ENCODE measurements at places on chromosomes 16 and 17.

DNA sequence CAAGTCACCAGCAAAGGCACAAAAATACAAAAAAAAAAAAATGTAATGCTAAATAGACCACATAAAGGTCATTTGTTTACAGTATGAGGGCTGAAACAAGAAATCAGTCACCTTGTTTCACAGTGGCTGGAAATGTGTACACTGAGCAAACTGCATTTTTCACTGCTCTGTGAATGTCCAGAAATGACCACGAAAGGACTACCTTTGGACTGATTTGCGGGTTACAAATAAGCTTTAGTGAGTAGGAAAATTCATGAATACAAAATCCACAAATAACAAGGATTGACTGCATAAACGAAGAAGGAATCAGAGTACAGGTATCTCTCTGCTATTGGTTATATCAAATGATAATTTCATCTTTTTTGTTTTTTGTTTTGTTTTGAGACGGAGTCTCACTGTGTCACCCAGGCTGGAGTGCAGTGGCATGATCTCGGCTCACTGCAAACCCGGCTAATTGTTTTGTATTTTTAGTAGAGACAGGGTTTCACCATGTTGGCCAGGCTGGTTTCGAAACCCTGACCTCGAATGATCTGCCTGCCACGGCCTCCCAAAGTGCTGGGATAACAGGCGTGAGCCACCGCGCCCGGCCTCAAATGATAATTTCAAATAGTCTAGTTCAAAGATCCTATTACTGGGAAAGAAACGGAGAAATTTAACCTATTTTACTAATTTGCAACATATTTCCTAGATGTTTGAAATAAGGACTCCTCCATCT lies 30.5 kb downstream of the CYTH1 start:
- no peak for DNase-seq

DNA sequence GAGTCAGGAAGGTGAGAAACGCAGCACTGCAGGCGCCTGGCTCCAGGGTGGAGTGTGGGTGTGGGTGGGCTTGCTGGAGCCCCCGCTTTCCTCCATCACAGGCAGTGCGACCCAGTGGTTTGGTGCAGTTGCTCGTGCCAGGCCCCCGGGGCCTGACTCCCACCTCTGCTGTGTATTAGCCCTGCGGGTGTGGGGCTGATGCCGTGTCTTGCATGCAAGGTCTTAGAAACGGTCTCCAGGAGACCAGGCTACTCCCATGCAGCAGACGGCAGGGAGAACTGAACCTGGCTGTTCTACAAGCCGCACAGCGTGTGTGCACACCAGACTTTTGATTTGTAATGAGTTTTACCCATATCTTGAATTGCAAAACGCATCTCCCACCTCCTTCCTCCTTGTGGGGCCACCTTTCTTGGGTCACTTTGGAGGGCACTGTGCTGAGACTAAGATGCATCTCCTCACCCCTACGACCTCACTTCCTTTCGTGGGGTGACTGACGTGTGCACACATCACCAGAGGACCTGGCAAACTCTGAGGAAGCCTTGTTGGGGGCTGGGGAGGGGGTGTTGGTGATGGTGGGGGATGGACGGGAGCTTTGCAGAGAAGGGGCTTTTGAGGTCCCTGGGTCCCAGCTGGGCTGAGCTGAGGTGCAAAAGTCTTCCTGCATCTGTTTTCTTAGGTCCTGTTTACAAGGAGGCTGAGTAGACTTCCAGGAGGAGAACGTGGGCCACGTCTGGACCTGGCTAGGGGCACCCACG lies 101.8 kb upstream of the TNRC6C start:
- no peak for DNase-seq

- DNase-seq = peak; percentile 49
Observed at GRCh38 chr16:4506450-4506849, 30.3 kb downstream of the HMOX2 start.

DNA sequence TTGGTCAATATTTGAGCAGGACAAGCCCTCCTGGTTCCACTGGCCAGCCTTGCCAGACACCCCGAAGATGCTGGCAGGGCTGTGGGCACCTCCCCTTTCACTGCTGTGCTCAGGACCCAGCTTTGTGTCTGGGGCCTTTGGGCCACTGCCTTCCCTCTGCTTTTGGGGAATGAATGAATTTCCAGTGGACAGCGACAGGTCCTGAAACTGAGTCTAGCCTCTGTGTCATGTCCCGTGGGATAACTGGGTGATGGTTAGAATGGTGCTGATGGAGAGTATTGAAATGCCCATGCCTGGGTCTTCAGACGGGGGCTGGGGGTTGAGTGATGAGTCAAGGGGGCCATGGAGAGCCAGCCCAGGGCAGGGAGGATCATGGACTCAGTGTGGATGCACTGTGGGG lies 135.8 kb downstream of the FOXL1 start:
- no peak for DNase-seq

DNA sequence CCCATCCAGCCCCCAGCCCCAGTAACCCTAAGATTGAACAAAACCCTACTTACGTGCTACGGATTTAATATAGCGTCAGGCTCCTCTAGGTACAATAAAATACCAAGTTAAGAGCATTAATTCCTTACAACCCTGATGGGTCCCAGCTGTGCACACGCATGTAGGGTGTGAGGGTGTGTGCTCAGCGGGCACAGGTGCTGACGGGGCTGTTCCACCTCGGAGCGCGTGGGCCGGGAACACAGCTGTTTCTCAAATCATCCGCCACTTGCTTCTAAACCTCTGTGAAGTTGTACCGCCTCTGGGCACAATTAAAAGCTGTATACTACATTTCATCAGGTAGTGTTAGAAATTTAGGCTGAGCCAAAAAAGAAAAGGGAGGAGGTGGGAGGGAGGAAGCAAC lies 478.6 kb downstream of the MAF start:
- DNase-seq = no peak

- peak; percentile 71 for DNase-seq
Observed at GRCh38 chr17:36629252-36629847, 28.0 kb downstream of the MRM1 start.

GRCh38 chr17:46120537-46120936 lies 72.7 kb downstream of the KANSL1 start:
- DNase-seq = no peak

GRCh38 chr17:4939546-4939795 lies 375 bp downstream of the SLC25A11 start:
- no peak for DNase-seq

DNA sequence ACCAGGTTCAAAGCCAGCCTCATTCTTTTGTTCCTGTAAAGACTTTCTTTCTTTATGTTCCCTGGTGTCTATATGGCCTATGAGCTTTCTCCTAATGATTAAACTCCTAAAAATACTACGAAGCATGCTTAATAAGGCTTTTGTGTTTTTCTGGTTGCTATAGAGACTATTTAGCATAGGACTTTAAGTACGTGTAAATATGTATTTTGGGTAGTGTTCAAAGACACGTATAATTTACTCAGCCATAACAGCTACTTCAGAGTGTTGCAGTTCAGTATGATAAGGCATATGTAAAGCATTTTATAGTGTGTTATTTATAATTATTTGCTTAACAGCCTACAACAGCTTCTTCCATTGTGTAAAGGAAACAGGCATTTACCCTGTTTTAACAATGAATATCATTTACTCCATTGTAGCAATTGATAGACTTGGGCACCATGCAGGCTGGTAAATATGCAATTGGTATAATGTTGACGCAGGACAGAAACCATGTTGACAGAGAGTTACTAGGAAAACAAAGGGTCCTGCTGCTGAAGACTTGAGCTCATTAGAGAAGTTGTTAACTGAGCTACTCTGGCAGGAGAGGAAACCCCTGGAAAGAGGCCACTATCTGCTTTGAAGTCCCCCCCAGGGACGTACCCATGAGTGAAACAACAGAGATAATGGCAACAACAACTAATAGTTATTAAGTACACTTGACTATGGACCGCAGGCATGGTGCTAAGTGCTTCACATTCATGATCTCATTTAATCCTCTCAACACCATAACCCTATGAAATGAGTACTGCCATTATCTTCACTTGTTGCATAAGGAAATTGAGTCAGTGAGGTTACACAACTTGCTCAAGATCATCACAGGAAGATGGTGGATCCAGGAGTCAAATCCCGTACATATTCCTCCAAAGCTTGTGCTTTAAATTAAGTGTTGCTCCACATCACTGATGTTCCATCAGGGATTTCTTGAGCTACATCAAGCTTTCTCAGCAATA lies 342.2 kb upstream of the DYNLRB2 start:
- DNase-seq = no peak

- no peak for DNase-seq
Observed at GRCh38 chr17:66379544-66379943, 77.1 kb downstream of the PRKCA start.

GRCh38 chr17:78526231-78527025 lies 50.8 kb downstream of the DNAH17 start:
- DNase-seq = no peak

DNA sequence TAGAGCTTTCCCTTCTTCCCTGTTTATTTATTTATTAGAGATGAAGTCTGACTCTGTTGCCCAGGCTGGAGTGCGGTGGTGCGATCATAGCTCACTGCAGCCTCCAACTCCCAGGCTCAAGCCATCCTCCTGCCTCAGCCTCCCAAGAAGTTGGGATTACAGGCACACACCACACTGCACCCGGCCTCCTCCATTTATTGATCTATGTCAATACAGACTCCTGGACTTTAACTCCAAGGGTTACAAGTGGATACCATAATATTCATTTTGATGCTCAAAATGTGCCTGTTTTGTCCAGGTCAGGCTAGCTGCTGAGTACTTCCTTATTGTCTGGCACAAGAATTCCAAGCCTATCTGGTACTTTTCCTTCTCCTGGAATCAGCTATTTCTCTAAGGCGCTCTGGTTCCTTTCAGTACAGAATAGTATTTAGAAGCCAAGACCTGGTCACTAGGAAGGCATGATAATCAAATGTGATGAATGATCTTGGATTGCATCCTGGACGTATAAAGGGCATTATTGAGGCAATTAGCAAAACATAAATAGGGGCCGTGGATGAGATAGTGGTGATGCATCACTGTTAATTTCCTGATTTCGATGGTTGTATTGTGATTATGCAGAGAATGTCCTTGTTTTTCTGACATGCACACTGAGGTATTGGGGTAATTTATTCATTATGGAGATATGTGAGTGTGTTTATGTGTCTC lies 21.7 kb downstream of the IL4R start:
- DNase-seq = no peak

GRCh38 chr16:10737068-10737625 lies 6.5 kb upstream of the NUBP1 start:
- peak; percentile 55 for DNase-seq

DNA sequence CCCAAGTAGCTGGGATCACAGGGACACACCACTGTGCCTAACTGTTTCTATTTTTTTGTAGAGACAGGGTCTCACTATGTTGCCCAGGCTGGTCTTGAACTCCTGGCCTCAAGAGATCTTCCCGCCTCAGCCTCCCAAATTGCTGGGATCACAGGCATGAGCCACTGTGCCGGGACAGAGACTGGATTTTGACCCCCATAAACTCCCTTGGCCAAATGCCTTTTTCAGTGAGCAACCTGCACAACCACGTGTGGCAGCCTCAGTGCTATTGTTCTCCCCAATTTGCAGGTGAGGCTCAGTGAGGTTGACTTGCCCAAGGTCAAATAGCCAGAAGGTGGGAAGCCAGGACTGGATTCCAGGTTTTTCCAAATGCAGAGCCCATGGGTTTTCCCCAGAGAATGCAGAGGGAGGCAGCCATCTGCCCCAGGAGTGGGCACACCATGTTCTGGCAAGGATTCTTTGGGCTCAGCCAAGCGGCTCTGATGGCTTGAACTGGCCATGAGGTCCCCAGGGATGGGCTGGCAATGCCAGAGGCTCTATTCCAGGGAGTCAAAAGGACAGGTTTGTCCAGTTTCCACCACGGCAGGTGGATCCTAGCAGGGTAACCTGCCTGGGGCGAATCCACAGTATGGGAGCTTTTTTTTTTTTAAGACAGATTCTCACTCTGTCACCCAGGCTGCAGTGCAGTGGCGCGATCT lies 1.8 kb downstream of the IL27 start:
- no peak for DNase-seq

- no peak for DNase-seq
Observed at GRCh38 chr16:5756969-5757368, 659.4 kb upstream of the EEF2KMT start.

GRCh38 chr16:9407206-9407758 lies 315.8 kb downstream of the HAPSTR1 start:
- DNase-seq = no peak

DNA sequence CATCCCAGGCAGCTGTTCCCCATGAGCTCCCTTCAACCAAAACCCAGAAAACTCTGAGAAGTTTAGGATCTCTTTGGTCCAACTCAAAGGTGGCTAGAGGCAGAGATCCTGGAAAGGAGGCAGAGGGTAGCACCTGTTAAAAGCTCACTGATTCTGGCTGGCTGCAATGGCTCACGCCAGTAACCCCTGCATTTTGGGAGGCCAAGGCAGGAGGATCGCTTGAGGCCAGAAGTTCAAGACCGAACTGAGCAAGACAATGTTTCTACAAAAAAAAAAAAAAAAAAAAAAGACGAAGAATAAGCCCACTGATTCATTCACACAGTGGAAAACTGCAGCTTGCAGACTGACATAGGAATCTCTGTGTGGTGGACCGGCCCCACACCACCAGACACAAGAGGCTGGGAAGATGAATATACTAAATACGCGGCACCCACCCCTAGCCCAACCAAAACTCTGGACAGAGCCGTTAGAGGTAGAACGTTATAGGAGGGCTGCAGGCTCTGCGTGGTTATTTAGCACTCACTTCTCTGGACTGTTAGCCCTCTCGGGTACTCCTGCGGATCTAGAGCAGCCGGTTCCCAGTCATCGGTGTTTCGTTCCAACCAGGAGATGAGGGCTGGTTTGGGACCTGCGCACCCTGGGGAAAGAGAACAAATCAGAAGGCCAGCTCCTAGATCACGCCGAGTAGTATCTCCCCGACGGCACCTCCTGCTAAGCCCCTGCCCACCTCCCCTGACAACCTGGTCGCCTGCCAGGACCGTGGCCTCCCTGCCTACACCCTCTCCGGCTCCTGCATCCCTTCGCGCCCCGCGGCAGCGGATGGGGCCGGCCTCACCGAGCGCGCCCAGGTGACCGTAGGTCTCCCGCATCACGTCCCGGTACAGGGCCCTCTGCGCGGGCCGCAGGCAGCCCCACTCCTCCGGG lies 925 bp downstream of the ZNF689 start:
- peak; percentile 49 for DNase-seq

GRCh38 chr17:58268774-58269556 lies 11.8 kb downstream of the MPO start:
- no peak for DNase-seq
